Caco-2 (cell line): ENCODE measurements at places on chromosomes 12 and 14.

GRCh38 chr12:127075981-127076380, 1191.0 kb upstream of the TMEM132C start:
- DNase-seq = no peak

DNA sequence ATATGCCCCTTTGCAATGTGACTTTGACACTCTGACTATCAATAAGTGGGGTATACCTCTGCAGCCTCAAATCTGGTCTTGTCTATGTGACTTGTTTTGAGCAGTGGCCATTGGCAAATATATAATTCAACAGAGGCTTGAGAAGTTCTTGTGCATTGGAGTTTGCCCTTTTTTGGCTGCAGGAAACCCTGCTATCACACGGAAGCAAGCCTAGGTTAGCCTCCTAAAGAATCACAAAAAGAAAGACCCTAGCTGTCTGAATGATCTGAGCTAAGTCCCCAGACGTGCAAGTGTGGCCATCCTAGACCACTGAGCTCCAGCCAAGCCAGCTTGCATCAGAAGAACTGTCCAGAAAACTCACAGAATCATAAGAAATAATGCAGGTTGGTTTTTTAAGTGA, 31.8 kb upstream of the PARP11 start:
- DNase-seq = no peak

DNA sequence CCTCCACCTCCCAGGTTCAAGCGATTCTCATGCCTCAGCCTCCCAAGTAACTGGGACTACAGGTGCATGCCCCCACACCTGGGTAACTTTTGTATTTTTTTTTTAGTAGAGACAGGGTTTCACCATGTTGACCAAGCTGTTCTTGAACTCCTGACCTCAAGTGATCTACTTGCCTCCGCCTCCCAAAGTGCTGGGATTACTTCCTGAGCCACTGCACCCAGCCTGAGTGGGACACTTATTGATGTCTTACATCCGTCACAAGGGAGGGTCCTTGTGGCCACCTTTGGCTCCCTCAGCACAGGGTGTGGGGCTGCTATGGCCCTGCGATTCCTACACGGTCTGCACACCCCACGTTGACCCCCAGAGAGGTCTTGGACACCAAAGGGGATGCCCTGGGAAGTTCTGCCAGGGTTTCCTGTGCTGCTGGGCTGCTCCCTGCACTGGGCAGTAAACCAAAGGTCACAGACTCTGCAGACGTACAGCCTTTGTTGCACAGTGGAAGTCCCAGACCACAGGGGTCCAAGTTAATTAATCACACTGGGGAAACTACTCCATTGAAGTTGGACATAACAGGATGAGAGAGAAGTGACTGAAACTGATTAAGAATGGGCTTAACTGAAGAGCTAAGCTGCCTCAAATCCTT, 95.7 kb downstream of the SAMD4A start:
- no peak for DNase-seq

DNA sequence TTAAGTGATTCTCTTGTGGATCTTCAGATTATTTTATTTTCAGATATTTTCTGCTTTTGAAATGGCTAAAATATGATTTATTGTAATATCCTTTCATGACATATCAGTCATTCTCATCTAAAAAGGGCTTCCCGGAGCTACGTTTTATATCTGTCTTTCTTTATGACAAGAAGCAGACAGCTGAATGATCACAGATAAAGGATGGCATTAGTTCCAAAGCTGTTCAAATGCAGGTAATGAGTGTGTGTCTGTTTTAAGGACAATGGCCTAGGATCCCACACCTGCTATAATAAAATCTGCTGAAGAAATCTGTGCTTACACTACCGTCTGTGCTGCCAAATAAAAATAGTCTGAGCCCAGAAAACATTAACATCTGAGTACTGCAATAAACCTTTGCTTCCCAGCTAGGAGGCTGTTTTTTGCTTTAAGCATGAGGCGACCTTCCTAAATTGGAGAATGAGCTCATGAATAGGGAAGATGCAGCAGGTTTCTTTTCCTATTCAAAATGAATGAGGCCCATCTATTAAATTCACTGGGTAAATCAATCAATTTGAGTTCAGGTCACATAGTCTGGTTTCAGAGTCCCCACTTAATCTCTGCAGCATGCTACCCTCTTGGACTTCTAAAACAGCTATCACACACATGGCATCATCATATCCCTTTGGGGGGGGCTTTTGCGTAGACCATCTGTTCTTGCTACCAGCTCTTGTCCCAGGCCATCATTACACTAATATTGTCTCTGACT, 498.5 kb downstream of the NELL2 start:
- DNase-seq = no peak

GRCh38 chr14:73237219-73237785, at the start of gene PAPLN:
Gene PAPLN, plus strand, starts transcription at chr14:73237506. Its CDS starts 2,273 bp downstream, at chr14:73239779.
- no peak for DNase-seq

DNA sequence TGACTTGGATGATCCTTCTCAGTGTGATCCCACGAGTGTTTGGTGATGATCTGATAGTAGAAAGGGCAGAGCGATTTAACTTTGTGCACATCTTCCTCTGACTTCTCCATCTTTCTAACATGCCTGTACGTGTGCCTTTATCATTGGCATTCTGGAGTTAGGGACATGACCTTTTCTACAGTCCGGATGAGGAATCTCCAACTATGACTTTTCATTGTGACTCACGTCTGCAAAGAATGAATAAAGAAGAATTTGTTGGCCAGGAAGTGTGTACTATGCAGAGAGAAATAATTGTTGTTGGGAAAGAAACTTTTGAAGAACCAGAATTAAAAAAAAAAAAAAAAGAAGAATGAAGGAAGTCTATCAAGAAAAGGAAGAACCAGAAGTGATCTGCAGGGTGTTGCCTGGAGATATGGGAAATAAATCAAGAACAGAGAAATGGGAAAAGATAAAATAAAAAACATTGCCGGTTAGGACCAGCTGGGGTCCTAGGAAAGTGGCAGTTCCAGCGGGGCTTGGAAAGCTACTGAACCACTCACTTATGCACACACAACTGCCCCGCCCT, 25.3 kb downstream of the PPFIBP1 start:
- DNase-seq = no peak
